Inflammatory macrophage (primary cell): ENCODE measurements at places on chromosomes 5 and 9.
A peak's percentile ranks its signal among the peaks of the same experiment; 100 is the strongest.

GRCh38 chr5:119022017-119022745 lies 33.8 kb upstream of the DTWD2 start:
- DNase-seq = peak; percentile 72

DNA sequence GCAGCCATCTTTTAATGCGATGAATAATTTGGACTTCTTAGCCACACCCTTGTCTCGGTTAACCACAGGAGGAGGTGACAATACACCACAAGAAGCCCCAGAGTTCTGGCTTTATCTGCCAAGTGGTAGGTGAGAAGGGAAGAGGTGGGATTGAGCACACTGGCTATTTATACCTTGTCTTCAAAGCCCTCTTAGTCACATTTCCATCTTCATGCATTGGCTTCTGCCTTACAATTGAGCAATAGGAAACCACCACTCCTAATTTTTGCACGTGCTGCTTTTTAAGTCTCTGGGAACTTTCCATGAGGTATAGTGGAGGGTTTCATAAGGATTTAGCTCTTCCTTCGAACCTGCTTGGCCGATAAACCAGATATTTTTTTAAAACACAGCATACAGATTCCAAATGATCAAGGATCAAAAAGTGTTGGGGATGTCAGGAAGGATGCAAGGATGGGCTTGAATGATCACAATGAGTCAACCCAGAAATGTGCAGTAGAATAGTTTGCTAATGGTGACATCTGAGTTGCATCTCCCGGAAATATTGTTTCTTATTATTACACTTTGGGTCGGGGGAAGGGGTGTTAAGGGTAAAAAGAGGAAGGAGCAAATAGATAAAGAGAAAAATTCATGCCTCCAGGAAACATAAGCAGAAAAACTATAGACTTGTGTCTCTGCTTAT lies 25.5 kb downstream of the PLAC8L1 start:
- no peak for DNase-seq

DNA sequence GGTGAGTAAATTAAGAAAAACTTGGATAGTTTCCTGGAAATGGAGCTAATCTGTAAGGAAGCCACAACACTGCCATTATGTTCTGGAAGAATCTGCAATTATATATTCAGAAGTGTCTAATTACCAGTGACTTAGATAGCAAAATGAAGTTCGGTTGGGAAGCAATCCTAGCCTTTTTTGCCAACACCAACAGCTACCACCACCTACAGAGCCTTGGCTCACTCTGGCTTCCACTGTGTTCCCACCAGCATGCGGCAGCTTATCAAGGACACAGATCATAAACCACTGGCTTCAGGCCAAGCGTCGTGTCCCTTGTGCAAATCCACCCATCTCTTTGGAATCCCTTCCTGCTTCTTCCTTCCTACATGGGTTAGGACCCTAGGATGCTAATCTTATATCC lies 118.0 kb upstream of the PCA3 start:
- no peak for DNase-seq

DNA sequence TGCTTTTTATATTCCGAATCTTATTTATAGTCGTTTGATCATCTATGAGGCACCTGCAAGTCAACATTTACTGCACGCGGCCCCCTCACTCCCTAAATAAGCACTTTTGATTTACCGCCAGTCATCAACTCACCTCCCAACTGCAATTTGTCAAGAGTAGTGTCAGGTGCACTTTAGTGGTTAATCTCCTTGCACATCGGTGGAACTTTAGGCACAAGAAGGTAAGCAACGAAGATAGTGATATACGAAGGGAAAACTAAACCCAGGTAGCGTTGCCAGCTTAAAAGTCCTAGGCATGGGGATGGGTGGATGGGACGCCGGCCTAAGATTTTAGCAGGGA lies 513 bp upstream of the RNF180 start:
- no peak for DNase-seq

- DNase-seq = no peak
Observed at GRCh38 chr5:172389578-172390112, 64.7 kb downstream of the SH3PXD2B start.

DNA sequence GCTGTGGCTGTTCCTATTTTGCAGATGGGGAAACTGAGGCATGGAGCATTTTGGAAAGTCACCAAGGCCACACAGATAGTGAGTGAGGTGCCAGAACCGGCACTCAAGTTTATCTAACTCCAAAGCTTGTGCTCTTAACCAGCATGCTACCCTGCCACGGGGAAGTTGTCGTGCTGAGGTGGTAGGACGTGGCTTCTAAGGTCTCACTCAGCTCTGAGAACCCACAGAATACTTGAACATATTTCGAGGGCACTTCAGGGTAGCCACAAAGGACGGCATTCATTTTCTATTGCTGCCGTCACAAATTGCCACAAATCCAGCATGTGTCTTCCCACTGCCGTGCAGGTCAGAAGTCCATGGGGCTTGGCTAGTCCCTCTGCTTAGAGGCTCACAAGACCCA lies 116.7 kb downstream of the OLFM1 start:
- no peak for DNase-seq

DNA sequence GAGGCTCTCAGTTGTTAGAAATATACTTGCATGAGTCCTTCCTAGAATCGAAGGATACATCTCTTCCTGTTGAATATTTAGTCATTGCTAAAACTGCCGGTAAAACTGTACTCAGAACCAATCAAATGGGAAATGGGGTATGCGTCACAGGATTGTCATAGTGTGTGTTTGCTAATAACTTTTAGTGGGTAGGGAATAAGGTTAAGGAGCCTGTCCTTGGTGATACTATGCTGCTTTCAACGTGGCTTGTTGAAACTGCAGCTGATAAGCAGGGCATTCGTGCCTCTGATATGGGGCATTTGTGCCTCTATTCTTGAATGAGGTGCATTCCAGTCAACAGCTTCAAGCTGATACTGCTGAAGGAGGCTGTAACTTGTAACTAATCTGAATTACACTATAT lies 26.6 kb downstream of the HABP4 start:
- no peak for DNase-seq

DNA sequence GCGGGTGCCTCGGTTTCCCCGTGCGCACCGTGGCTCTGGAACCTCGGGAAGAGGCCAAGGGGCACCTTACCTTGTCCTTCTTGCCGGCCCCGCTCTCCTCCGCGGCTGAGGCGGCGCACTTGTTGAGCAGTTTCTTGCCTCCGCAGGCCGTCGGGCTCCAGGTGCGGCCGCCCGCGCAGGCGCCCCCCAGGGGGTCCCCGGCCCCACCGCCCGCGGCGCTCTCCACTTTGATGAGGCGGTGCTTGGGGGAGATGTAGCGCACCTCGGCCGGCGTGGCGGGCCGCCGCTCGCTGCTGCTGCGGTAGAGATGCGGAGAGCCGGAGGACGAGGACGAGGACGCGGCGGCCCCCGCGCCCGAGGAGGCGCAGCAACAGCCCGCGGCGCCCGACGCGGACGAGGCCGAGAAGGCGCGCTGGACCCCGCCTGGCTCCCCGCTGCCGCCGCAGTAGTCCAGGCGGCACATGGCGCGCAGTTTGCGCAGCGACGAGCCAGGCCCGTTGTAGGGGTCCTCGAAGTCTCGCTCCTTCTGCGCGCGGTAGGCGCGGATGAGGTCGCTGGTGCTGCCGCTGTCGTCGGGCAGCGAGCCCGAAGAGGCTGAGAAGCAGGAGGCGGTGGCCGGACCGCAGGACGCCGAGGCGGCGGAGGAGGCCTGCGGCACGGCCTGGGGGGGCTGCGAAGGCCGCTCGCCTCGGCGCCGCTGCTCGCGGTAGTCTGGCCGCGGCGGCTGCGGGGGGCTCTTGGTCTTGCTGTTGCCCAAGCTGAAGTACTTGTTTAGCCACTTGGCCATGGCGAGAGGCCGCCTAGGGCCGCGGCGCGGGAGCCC lies 957 bp downstream of the SHB start:
- no peak for DNase-seq

DNA sequence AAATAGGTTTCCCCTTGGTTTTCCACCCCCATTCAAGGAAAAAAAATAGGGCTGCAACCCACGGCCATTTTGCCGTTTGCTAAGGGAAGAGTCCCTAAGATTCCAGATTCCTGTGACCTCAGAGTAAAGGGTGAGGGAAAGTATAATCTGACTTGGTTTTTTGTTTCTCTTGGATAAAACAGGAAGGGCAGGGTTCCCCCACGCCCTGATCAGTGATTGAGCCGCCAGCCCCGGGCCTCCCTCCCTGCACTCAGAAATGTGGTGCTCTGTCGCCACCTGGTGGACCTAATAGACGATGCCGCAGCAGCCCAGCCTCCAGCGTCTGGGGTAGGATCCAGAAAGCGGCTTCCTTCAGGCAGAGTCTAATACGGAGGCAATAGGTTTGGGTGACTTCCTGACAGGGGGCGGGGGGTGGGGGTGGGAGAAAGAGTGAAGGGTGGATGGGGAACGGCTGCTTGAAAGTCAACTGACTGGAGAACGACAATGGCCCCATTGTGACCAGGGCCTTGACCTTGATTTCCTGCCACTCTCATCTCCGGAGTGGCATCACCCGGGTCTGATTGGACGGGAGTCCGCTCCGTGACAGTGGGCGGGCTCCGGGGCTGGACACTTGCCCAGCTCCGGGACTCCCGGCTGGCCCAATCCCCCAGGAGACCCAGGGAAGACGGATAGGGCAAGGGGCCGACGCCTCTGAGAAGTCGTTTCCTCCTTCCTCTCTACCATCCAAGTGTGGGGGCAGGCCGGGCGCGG lies 17.8 kb upstream of the CYSTM1 start:
- DNase-seq = peak; percentile 88

DNA sequence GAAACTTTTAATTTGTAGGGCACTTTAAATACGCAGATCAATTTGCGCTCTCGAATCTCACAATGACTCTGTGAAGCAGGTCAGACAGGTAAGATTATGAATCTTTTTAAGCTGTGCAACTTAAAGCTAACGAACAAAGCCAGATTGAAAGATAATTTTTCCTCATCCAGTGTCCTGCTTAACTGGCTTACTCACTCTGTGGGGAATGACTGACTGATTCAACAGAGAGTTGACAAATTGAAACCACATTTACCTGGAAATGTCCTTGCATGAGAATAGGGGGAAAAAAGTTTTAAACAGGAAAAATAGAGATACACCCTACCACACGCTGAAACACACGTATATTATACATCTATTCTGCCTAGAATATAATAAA lies 187.9 kb downstream of the MAN2A1 start:
- no peak for DNase-seq

DNA sequence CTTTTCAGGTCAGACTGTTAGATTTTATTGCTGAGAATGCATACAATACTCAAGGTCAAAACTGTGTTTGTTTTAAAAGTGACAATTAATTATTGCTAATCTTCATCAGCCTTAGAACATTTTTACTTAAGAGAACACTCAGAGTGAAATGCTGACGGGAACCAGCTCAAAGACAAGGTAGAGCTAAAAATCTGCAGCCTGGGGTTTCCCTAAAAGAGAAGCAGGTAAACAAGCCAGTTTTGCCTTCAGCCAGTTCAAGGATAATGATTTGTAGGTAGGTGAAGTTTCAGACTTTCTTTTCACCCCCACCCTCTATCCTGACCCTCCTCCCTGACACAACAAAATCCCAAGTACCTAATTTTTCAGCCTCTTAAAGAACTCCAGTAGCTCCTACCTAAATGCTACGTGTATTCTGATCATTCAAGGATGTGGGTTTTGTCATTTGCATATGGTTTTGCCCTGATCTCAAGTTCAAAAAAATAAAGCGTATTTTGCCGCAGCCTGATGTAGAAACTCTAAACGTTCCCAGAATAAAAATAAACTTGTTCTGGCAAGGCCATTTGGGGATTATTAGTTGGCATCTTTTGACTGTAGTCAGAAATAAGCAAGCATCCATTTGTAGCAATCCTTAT lies 407.2 kb downstream of the EFNA5 start:
- DNase-seq = no peak

- DNase-seq = no peak
Observed at GRCh38 chr5:95045181-95045965, 239.5 kb downstream of the MCTP1 start.

- no peak for DNase-seq
Observed at GRCh38 chr9:123361086-123361730, 5.2 kb downstream of the CRB2 start.

GRCh38 chr9:125475385-125475784 lies 213.8 kb downstream of the GAPVD1 start:
- no peak for DNase-seq

- no peak for DNase-seq
Observed at GRCh38 chr9:101849102-101849707, 110.8 kb upstream of the GRIN3A start.

DNA sequence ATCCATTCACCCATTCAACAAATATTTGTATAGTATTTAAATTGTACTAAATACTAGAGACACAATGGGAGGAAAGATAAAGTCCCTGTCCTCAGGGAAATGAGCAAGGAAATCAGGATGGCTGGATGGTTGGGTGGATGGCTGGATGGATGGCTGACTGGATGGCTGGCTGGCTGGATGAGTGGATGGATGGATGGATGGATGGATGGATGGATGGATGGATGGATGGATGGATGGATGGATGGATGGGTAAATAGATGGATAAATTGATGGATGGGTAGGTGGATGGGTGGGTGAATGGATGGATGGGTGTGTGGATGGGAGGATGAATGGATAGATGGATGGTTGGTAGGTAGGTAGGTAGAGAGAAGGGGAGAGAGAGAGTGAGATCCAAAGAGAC lies 41.5 kb upstream of the WWC1 start:
- DNase-seq = no peak

- DNase-seq = no peak
Observed at GRCh38 chr9:119902611-119903010, 533.4 kb upstream of the BRINP1 start.
